ENCODE measurements at places on chromosomes 7 and 10.

- no peak for DNase-seq
Measured at GRCh38 chr10:33321516-33321915, 13.0 kb downstream of the NRP1 start.

GRCh38 chr7:24884401-24884800 lies 95.6 kb downstream of the OSBPL3 start:
- no peak for DNase-seq

- DNase-seq, result no peak
Measured at GRCh38 chr10:66748217-66748616, 177.6 kb upstream of the LRRTM3 start.

DNA sequence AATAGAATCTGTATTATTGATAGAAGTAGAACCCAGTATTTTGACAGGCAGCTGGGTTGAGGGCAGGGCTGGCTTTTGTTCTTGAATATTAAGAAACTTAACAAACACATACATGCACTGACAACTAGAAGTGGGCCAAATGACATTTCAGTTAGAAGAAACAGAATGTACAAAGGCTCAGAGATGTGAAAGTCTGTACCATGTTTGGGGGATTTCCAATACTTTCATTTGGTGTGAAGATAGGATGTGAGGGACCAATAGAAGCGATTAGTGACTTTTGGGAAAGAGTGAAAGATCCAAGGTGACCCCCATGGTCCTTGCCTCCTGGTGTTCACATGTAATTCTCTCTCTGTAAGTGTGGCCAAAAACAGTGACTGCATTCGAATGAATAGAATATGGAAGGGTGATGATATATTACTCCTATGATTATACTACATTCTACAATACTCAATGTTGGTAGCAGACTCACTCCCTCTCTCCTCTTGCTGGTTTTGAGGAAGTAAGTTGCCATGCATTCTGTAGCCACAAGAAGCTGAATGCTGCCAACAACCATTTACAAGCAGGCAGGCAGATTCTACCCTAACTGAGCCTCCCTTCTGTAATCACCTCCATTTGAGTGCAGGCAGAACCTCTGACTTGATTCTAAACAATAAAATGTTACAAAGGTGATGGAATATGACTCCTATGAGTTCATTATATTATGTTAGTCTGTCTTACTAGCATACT lies 151.4 kb downstream of the TMEM168 start:
- no peak for DNase-seq

- DNase-seq, result no peak
Measured at GRCh38 chr7:29239638-29240037, 45.1 kb downstream of the CHN2 start.

- DNase-seq, result no peak
Measured at GRCh38 chr10:113712755-113713639, 33.3 kb downstream of the CASP7 start.

DNA sequence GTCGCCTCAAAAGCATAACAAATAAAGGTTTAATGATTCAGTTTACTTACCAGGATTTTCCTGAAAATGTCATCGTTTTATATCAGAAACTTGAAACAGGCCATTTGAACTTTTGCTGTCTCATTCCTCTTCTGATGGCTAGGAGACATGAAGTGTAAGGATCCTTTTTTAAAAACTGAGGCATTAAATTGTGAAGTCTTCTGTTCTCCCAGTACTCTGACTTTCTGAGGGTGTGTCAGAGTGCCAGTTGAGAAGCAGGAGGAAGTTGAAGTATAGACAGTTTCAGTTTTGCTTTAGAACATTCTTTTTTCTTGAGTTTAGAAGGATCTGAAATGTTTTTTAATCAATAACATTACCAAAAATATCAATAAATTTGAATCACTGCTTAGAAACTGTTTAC lies at the start of gene SAMD9L:
TSS of gene SAMD9L (minus strand) at position 242 of the 400 bp plus-strand sequence. CDS start 12,414 bp downstream, outside the sequence.
- no peak for DNase-seq

DNA sequence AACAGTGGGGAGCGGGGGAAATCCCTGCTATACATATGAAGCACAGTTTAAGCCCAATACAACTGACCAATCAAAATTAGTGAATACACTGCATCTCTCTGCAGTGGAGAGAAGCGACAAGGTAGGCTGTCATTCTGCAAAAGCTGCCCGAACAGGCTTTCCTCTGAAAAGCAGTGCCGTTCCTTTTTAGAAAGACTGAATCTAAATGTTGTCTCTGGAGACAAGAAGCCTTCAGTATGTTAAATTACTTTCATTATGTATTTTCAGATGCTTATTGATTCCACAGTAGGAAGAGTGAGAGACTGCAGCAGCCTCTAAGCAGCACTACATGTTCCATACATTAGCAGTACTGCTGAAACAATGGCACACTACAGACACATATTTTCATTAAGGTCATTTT lies at the start of gene GPR22:
TSS of gene GPR22 (plus strand) at position 129 of the 400 bp plus-strand sequence. CDS start 4,004 bp downstream, outside the sequence.
- no peak for DNase-seq

GRCh38 chr10:121709675-121710073 lies 111.4 kb upstream of the FGFR2 start:
- no peak for DNase-seq

- DNase-seq, result no peak
Measured at GRCh38 chr10:52741851-52742250, 30.7 kb downstream of the MBL2 start.

DNA sequence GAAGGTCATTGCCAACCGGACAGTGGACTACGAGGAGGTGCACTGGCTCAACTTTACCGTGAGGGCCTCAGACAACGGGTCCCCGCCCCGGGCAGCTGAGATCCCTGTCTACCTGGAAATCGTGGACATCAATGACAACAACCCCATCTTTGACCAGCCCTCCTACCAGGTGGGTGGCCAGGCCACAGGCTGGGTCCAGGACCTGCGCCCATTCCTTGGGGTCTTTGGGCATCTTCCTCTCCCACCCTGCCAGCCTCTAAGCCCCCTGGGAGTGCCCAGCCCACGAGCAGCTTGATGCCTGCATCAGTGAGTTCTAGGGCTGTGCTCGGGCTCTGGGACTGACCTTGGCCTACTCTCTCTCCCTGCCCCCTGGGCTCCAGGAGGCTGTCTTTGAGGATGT lies 25.8 kb upstream of the VSIR start:
- no peak for DNase-seq

GRCh38 chr10:106436123-106436715 lies 728.3 kb downstream of the SORCS1 start:
- DNase-seq, result peak; percentile 10

DNA sequence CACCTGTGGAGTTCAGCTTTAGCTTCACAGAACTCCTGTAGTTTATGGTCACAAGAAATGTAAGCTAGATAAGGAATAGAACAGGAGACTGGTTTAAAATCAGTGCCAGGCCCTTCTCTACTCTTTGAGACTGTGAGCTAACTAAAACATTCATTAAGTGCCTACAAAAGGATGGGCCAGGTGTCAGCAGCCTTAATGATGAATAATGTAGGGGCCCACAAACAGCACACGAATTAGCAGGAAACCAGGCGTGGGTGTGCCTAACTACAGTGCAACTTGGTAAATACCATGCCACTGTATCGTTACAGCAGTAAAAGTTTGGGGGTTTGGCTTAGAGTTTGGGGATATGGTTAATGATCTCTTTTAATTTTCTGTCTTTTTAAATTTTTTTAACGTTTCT lies 6.1 kb upstream of the ABLIM1 start:
- no peak for DNase-seq

DNA sequence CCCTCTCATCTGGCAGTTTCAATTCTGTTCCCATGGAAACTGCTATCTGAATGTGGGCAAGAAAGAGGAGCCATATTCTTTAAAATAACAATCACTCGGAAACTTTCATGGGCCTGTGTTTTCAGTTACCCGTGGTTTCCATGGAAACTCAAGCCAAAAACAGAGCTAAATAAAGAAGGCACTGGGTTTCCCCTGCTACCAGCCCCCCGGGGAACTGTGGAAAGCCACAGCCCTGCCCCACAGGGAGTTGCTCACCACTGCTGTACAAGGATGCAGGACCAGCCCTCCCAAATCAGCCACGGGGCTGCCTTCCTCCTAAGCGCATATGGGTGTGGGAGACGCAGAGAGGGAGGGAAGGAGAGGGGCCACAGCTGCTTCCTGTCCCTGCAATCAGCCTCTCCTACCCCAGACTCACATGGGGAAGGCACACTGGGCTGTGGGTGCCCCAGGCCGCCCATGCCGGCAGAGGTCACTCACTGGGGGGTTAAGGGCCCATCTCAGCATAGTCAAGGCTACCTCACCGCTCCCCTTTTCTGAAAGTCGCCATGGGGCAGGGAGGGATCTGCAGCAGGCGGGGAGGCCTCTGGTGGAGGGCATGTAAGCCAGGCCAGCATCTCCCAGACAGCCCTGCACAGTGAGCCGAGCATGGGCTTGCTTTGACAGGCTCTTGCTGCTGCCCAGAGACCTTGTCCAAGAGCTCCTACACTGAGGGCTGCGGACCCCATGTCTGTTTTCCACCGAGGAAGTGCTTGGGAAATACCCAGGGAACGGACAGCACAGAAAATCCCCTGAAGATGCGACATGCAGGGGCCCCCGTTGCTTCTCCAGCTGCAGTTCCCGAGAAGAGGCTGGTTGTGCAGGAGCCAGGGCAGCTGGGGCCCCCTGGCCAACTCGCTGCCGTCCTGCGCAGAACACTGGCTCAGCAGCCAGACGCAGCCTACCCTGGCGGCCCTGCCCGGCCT lies 157.3 kb upstream of the PPP2R2D start:
- DNase-seq, result no peak

GRCh38 chr7:34747867-34748727 lies 90.1 kb downstream of the NPSR1 start:
- no peak for DNase-seq

DNA sequence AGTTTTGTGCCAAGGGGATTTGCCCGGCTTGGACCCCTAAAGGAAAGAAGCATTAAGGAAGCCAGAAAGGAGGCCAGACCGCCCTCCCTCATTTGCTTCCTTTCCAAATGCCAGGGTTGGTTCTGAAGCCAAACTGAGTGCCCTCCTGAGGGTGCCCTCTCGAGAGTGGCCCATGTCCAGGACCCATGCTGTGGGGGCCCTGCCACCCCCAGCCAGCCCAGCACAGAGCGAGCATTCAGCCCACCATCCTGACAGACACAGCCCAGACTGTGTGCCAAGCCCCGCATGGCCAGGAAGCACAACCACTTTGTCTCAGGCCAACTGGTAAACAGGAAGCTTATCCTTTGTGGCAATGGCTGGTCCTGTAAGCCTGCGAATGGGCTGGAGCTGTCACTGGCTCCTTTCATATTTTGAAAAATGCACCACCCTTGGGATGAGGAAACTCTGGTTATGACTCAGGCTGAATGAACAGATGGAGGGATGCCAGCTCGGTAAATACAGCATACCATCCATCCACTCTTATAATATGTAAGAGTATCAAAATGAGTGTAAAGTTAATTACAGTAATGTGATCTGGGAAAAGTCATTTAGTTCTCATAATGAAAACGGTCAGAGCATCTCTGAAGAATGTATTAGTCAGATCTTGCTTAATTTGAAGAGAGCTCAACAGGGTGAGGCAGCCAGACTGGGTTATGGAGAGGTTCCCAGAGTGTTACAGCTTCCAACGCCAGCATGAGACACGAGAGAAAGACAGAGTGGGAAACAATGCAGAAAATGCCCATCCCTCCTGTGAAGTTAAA lies 65.0 kb downstream of the STK17A start:
- peak; percentile 80 for DNase-seq

DNA sequence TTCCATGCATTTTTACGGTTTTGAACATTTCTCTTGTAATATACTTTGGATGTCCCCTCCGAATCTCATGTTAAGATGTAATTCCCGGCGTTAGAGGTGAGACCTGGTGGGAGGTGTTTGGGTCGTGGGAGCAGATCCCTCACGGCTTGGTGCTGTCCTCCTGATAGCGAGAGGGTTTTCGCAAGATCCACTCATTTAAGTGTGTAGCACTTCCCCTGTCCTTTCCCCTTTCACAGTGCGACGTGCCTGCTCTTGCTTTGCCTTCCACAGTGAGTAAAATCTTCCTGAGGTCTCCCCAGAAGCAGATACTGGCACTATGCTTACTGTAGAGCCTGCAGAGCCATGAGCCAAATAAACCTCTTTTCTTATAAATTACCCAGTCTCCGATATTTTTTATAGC lies 6.6 kb downstream of the GPR141 start:
- DNase-seq, result no peak

DNA sequence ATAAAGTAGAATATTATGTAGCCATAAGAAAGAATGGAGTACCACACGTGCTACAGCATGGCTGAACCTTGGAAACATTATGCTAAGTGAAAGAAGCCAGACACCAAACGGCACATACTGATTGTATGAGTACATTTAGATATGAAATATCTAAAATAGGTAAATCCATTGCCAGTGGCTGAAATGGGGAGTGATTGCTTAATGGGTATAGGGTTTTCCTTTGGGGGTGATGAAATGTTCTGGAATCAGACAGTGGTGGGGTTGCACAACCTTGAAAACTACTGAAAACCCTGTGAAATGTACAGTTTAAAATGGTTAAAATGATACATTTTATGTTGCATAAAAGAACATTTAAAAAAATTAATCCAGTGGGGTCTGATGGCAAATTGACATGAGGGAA lies 667.9 kb downstream of the AUTS2 start:
- no peak for DNase-seq

DNA sequence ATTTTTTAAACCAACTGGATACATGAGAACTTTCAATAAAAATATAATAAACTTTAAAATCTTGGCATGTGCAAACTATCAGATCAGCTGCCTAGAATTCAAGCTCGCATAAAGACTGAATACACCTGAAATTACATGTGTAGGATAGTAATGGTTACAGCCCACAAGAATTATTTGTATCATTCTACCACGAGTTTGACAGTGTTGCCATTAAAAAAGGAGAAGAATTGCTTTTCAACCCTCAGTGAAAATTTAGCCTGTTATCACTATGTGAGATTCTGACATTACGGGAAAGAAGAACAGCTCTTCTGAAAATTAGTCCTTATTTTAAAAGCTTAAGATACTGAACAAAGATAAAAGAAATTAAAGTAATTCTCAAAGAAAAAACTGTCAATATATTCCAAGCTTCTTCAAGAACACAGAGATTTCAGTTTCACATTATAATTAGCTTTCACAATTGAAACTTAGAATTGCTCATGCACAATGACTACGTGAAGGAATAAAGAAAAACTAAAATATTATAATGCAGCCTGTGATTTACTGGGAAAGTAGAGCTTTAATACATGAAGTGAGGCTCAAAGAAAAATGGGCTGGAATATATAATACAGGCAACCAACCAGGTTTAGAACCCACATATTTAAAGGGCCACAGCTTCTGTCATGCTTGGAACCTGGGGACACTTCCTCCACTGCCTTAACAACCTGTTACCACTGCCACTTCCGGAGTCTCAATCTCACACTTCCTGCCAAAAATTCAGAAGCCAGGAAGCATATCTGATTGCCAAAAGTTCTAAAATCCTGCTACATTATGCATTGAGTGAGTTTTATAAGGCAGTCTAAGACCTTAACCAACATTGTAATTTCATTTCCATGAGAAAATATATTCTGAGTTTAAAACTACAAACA lies 23.2 kb downstream of the TPK1 start:
- no peak for DNase-seq

- peak; percentile 88 for DNase-seq
Measured at GRCh38 chr10:15313843-15314242, 57.2 kb downstream of the FAM171A1 start.

- DNase-seq, result no peak
Measured at GRCh38 chr10:59618666-59619065, 91.0 kb downstream of the SLC16A9 start.

- DNase-seq, result no peak
Measured at GRCh38 chr7:11373546-11374142, 400.0 kb downstream of the PHF14 start.
